NCI-H345 (cell line): ENCODE measurements at places on chromosomes 3 and 15.

DNA sequence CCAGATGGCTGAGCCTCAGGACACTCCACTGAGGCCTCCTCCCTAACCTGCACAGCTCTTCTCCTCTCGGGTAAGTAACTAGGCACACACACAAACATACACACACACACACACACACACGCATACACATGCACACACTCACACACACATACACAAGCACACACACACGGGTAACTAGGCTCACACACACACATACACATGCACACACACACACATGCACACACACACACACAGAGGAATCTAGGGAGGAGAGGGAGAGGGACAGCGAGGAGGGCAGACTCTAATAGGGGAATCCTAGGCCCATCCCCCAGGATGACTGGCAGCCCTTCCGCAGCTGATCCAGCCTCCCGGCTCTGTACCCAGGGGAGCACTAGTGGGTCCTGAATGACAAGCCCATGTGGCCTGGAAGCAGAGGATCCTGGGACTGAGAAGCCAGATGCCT lies 177.4 kb upstream of the LINGO1 start:
- no peak for DNase-seq

- DNase-seq = no peak
These were observed 284.8 kb downstream of the TUSC7 start for GRCh38 chr3:116994351-116994879.

GRCh38 chr15:25777037-25777436 lies 86.1 kb downstream of the ATP10A start:
- no peak for DNase-seq

DNA sequence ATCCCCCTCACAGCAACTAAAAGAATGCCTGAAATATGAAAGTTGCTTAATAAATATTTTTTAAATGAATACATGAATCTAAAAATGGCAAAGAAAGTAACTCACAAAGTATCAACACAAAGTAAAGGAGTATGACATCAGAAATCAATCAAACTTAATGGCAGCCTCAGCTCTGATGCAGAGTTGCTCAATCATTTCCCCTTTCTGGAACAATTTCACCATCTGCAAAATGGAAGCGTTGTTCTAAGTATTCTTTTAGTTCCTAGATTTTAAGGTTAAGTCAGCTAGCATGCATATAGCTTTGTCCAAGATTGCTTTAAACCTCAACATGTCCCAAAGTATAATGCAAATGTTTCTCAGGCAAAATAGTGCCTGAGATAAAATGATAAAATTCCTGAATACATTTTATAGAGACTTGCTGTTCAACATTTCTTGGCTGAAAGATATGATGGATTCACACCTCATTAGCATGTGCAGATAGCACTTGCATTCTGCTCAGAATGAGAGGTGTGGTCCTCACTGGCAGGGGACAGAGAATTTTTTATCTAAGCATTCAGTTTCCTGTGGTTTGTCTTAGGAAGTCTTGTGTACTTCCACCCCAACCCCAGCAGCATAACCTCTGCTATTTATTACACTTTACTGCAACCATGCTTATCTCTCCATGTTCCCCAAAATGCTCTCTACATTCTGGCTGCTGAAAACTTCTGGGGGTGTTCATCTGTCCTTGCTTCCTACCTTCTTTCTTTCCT lies 429.3 kb downstream of the GRM7 start:
- DNase-seq = no peak

GRCh38 chr3:155012584-155012983 lies 67.5 kb upstream of the MME start:
- no peak for DNase-seq

DNA sequence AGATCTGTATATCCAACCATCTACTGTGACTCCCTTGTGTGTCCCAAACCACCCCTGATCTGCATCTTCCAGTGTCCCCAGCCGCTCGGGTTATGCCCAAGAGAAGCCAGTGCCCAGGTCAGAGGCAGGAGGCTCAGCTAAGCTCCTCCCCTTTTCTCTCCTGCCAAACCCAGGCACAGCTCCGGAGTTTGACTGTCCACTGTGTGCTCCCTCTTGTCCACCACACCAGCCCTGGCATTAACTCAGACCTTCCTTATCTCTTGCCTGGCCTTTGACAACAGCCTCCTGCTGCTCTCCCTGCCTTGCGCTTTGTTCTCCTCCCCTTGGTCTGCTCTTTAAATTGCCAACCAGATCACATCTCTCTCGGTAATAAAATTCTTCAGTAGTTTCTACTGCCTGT lies 39.3 kb downstream of the DGKG start:
- DNase-seq = no peak
